T-helper 2 cell treated with Interferon-gamma antibody and Interleukin-4, amounts not matched to agents 5 μg/mL and 100 μg/mL, for 36 hours (primary cell): ENCODE measurements at places on chromosomes 16 and 17.

DNA sequence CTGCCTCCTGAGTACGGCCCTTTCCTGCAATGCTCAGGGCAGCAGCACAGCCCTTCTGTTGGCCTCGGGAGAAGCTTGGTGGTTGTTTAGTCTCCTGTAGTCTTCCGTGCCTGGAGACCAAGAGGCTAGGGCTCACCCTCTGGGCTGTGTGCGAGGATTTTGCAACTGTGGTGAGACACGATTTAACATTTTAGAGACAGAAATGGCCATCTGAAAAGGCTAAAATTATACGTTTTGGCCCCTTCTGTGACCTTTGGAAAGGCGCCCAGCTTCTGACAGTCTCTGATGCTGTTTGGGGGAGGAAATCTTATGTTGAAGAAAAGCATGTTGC, 33.1 kb downstream of the FOXL1 start:
- no peak for DNase-seq

DNA sequence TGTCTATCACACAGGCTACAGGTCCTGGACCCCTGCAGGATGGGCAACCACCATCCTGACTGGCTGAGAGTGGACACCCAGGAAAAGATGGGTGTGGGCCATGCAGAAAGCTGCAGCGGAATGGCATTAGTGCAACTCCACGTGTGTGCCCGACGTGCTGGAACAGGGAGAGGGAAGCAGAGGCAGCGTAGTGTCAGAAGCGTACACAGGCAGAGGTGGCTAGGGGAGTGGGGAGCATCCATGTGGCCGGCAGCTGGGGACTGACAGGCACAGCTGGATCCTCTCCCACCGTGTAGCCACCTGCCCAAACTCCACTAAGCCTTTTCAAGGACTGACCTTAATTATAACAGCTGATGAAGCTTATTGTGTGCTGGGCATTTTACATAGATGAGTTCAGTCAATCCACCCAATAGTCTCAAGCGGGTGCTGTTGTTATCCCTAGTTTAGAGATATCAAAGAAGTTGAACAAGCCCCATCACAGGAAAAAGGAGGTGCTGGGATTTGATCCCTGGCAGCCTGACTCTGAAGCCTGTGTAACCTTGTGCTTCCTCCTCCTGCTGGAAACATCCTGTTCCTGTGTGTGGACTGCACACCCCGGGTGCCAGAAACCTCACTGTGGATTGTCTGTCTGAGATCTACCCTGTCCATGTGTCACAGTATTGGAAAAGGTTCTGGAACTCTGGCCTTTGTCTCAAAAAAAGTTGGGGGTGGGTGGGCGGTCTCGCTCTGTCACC, 114.0 kb downstream of the PRKCA start:
- DNase-seq, result no peak

DNA sequence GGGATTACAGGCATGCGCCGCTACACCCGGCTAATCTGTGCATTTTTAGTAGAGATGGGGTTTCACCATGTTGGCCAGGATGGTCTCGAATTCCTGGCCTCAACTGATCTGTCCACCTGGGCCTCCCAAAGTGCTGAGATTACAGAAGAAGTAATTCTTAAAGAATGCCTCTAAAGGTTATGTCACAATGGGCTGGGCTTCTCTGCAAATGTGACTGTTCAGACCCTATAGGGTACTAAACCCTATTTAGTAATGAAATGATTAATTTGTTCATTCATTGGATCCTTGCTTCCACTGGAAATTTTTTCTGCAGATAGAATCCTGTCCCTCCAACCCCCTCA, 108.8 kb upstream of the CORO6 start:
- DNase-seq, result no peak

DNA sequence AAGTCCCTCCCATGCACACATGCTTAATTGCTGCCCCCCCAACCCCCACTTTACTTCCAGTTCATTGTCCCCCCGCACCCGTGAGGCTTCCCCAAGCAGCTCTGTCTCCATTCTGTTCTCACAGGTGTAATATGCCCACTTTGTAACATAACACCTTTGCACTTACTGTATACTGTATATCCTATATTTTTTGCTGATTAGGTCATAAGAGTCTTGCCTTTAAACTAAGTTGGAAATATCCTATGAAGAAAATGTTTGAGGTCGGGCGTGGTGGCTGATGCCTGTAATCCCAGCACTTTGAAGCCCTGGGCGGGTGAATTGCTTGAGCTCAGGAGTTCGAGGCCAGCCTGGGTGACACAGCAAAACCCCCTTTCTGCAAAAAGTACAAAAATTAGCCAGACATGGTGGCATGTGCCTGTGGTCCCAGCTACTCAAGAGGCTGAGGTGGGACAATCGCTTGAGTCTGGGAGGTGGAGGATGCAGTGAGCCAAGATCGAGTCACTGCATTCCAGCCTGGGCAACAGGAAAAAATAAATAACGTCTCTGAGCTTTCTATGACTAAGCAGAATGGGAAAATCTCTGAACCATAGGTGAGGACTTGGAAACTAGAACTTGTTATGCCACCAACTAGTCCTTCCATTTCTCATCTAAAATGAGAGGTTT, 76.1 kb downstream of the TNRC6C start:
- no peak for DNase-seq

DNA sequence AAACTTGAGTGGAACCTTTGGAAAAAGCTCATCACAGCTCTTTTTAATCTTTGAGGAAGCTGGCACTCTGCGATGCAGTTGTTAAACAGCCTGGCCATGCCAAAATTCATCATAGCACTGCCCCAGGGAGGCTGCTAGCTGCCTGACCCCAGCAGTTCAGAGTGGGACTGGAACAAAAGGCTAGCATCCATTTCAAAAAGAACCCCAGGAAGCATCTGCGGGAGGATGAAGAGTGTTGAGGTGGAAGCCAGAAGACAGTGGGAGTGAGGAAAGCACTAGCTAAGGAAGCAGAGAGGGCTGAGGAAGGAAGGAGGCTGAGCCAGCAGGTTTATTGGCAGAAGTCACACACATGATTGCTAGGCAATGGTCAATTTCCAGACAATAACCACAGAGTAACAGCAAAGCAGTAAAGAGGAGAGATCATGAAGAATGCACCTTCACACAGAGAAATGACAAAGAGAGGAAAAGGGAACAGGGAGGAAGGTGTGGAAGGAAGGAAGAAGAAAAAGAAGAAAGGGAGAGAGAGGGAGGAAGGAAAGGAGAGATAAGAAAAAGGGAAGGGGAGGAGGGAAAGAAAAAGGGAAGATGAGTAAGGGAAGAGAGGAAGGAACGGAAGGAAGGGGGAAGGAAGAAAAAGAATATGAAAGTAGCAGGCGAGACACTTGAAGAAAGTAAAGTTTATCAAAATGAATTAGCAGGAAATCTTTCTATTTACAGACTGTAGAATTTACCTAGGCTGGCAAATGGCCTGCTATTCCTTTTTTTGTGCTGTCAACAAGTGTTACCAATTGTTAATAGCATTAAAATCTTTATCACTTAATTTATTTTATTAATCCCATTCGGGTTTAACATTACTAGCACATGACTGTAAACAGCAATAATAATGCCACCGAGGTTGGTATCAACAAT, 270.0 kb upstream of the PSMD7 start:
- no peak for DNase-seq

DNA sequence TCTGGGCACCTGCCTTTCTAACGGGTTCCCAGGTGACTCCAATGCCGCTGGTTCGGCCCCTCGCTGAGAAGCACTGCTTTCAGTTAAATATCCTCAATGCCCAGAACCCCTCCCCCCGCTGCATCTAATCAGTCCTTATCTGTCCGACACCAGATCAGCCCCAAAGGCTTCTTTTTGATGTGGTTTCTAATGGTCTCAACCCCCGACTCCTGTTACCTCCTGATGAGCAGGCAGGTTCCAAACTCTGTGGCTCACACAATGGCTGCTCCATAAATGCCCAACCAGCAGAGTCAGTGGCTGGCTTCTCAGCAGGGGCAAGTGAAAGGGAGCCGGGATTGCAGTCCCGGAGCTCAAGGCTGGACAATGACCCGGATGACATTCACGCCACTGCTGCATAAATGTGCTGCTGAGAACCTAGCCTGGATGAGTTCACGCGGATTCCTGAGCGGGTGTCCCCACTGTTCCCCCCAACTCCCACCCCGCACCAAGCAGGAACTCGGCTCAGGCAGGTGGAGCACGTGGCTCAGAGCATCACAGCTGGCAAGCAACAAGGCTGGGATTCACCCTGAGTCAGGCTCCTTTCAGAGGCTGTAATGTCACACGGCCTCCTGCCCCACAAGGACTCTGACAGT, 1.0 kb upstream of the SLC38A8 start:
- DNase-seq, result no peak
